ENCODE measurements at places on chromosomes 11 and 22. TPM values are rescaled to one million over a fixed set of nuclear protein-coding genes. Genes with fewer than 3 reads are reported as not detected.

Gene SPTBN2
- 0.52 TPM for total RNA-seq

Gene CEND1
- 1.3 TPM for total RNA-seq

Gene CRYBB3
- total RNA-seq: not detected

Gene PRG3
- not detected for total RNA-seq

Gene OTOG
- total RNA-seq: not detected

Gene TNNT3
- total RNA-seq: 7.6 TPM

Gene MPZL3
- 20.4 TPM for total RNA-seq

Gene CRACR2B
- total RNA-seq: 11.3 TPM

Gene OR8D1
- not detected for total RNA-seq

Gene P2RX3
- not detected for total RNA-seq

Gene WEE1
- 76.8 TPM for total RNA-seq

Gene TRIM21
- 56.0 TPM for total RNA-seq
